ENCODE measurements at places on chromosomes 13 and 19.

GRCh38 chr19:46189971-46190888 lies 39.3 kb upstream of the IGFL1 start:
- DNase-seq, result no peak

DNA sequence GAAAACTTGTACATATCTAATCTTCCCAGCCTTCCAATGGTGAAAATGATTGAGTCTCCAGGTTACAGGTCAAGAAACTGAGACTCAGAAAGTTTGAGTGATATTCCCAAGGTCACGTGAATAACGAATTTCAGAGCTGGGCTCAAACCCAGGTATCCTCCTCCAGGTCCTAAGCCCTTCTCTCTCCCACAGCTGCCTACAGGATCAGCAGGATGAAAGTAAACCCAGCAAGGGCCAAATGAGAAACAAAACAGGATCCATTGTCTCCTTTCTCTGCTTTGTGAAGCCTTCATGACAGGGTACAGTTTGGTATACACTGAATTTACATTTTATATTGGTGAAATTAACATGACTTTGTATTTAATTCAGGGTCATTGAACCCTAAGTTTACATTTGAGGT lies 208.1 kb downstream of the RBM26 start:
- DNase-seq, result no peak

GRCh38 chr19:1469255-1470054 lies 9.6 kb downstream of the C19orf25 start:
- DNase-seq, result no peak

GRCh38 chr13:33262997-33263396 lies 22.6 kb downstream of the STARD13 start:
- no peak for DNase-seq

DNA sequence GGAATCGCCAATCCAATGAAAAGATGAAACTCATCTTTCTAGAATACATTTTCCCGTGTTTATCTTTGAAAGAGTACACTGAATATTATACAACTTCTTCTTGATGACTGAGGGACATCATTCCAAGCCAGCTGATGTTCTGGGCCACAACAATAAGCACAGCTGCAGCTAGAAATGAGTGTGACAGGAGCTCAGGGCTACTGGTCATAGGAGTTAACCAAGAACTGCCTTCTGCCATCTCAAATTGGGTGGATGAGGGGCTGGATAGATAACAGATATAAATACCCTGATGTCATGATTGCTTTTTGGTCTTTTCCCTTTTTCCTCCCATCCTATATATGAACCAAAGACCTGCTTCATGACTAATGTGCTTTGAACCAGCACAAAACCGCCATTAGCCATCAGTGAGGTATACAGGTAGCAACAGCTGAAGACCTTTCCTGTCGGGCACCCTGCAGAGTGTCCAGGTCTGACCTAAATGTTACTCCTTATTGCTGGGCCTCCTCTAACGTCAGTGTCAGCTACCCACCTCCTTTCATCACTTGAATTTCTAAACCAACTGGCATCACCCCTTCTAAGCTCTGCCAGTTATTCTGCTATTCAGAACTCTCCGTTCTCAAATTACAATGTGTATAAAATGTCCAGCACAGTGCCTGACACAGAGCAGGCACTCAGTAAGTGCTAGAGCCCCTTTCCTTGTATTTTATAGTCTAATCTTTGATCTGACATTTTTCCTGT lies 178.2 kb downstream of the ENOX1 start:
- no peak for DNase-seq

DNA sequence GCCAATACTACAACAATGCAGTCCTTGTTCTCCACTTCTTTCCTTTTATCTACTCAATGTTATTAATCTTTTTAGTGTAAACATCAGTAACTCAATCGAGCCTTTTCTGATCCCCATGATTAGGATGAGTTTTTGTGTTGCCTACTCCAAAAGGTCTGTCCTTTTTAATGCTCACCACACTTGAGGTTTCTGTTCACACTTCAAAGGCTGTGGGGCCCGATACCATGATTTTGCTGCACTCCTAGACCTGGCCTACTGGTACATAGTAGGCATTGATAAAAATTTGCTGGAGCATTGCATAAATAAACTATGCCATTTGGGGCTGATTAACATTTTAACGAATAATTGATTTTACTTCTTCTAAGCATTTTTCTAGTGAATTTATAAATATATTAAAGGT lies 125.4 kb upstream of the KLF12 start:
- no peak for DNase-seq

GRCh38 chr13:29597706-29598105 lies 2.2 kb upstream of the SLC7A1 start:
- DNase-seq, result no peak

DNA sequence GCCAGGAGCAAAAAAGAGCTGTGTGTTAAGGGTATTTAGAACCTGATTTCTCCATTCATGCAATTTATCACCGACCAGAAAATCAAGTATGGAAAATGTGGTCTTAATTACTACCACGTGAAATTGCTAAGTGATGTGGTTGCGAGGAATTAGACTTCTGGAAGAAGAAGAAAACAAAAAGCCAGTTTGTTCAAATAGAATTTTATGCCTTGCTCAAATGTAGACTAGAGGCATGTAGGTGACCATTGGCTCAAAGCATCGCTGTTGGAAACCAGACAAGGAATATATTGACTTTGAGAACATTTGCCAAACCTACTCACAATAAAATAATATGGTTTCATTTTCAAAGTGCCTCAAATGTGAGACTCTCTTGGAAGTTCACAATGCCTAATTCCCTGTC lies 57.3 kb upstream of the LRCH1 start:
- no peak for DNase-seq

GRCh38 chr13:80336370-80336769 lies 4.6 kb downstream of the SPRY2 start:
- no peak for DNase-seq

DNA sequence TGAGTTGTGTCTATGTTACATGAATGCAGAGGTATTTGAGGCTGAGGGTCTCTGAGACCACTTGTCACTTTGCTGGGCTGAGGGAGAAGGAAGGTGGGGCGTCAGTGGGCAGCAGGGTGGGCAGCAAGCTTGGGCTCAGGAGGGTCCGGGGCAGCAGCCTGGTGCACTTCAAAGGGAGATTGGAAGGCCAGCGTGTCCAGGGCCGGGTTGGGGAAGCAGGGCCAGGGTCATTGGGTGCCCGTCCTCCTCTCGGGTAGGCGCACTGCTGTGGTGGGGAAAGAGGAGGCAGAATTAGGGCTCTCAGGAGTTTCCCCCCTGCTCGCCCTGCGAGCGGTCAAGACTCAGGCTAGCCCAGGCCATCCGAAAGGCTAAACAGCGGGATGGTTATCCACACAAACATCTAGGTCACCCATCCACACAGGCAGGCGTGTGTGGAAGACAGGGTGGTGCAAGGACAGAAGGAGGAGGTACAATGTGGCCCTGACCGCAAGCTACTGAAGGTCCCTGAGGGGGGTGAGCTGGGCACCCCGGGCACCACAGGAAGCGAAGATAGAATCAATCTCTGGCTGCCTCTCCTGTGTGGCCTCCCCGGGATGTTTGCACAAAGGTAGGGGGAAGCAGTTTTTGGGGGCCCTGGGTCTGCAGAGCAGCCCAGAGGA lies 37.7 kb downstream of the MYO9B start:
- no peak for DNase-seq

DNA sequence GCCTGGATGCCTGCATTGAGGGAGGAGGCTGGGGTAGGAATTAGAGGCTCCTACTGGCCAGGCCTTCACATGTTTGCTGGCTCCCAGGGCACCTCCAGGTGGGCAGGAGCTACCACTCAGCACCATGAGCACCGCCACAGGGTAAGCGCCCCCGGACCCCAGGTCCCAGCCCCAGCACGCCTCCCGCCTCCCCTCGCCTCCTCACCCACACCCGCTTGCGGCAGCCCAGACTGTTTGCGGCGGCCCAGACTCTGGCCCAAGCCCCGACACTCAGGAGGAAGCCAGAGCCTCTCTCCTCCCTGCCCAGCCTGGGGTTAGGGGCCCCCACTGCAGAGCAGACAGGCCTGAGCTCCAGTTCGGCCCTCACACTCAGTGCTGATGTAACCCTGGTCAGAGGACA lies 652 bp downstream of the EPS8L1 start:
- DNase-seq, result no peak

GRCh38 chr13:87684850-87685742 lies 13.9 kb downstream of the SLITRK5 start:
- DNase-seq, result no peak

DNA sequence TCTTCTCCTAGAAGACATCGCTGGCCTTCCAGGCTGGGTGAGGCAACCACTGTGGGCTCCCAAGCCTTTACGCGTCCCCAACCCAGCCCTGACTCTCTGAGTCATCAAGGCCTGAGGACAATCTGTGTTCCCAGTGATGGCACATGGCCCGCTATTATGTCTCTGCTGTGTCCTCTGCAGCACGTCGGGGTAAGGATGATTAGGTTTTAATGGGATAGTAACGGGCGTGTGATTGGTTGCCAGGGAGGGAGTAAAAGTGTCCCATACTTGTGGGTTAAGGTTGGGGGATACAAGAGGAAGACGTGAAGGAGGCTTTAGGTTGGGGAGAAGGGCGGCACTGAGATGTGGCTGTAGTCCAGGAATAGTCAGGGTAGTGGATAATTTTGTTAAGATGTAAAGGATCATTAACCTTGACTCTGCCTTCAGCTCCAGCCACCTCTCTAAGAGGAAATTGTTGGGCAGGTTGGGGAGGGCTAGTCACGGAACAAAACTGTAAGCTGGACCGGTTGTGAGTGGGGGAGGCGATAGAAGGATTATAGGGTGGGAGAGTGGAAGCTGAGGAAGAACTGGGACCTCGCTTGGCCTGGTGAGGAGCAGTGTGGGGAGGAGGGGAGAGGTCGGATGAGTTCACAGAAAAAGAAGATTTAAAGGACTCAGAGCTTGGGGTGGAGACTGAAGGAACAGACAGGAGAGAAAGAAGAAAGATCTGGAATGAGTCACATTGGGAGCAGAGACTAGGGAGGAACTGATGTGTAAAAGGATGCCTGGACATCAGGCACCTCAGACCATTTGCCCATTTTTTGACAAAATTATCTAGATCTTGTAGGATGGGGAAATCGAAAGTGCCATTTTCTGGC lies 27.9 kb upstream of the IGFL1 start:
- peak; percentile 75 for DNase-seq

DNA sequence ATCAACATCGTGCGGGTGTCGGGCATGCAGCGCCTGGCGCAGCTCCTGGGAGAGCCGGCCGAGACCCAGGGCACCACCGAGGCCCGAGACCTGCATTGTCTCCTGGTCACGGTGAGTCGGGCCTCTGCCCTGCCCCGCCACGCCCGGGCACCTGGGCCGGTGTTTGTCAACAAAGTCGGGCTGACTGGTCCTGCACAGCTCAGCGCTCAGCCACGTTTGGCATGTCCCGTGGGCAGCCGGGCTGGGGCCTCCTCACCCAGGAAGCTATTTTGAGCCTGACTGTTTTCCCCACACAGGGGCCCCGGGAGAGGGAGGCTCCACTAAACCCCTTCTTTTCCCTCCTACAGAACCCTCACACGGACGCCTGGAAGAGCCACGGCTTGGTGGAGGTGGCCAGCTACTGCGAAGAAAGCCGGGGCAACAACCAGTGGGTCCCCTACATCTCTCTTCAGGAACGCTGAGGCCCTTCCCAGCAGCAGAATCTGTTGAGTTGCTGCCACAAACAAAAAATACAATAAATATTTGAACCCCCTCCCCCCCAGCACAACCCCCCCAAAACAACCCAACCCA lies 1.3 kb downstream of the GADD45B start:
- no peak for DNase-seq

DNA sequence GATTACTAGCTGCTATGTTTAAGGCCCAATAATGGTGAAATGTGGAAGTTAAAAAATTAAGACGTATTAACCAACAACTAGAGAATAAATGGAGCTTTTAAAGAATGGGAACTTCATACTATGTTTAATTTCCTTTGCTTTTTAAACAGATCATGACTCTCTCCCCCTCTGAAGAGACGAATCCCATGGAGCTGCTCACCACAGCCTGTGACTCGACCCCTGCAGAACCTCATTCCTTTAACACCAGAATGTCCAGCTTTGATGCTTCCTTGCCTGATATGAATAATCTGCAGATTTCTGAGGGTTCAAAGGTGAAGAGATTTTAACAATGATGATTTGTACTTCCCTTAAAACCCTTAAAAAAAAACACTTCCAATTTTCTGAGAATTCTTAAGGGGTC lies 53.0 kb downstream of the ZAR1L start:
- no peak for DNase-seq

- no peak for DNase-seq
These were observed 65.4 kb upstream of the ATXN8OS start for GRCh38 chr13:70042193-70042592.

DNA sequence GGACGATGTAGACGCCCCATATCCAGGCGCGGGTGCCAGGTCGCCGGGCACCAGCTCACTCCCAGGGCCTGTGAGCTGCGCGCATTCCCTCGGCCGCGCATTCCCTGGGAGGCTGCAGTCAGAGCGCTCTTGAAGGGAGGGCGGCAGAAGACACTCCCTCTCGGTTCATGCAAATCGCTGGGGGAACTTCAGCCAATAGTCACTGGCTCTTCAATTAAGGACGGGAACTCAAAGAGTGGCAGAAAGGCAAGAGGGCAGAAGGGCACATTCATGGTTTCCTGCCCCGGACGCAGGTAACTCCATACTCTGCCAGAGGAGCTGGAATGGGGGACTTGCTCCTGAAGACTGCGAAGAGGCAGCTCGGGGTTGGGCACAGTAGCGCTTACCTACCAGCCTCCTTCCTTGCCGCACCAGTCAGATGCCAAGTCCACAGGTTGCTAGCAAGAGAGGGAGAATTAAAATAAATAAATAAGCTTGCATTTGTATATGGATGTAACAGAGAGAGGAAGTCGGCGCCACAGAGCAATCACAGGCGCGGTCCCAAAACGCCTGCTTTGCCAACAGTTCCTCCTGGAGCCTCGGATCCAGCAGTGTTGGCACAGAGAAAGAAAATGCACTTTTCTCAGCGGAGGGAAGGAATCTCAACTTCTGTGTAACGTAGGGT lies 459 bp downstream of the PCDH20 start:
- DNase-seq, result peak; percentile 88

DNA sequence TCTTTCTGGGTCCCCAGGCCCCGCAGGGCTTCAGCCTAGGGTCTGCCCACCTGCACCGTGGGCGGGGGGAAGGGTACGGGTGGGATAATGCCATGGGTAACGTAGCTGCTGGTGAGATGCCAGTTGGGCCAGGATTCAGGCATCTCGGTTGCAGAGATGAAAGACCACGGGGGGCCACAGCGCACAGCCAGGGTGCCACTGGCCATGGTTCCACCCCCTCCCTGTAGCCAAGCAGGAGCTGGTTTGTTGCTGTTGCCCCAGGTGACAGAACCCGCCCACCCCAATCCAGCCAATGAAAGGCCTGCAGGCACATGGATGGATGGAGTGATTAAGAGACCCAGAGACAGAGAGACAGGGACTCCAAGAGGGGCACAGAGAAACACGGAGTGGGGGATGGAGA lies 1.0 kb upstream of the CGB7 start:
- no peak for DNase-seq

- DNase-seq, result no peak
These were observed at the start of gene C3 for GRCh38 chr19:6720369-6721137. Gene C3, minus strand, starts transcription at chr19:6720650. Its CDS starts 61 bp downstream, at chr19:6720589.

DNA sequence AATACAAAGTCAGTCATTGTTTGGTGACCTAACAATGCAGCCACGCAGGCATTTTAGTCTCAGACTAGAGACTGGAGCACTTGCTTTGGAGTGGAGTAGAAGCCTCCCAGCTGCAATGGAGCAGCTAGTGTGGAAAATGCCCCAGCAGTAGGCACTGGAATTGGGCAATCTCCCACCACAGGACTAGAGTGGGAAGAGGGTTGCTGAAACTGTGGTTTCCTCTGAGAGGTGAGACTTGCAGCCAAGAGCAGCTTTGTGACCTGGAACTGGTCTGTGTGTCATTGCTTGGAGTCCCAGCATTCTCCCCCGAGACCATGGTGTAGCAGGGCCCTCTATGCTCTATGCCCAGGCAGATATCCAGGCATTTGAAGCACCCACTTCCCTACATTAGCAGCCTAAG lies 556.3 kb downstream of the UQCRFS1 start:
- no peak for DNase-seq
